ENCODE measurements at places on chromosomes 12 and 14.

- no peak for DNase-seq
These were observed 62.2 kb upstream of the OR4E1 start for GRCh38 chr14:21735639-21736307.

GRCh38 chr14:100903134-100903468 is 421 bp downstream of the RTL1 start:
- no peak for DNase-seq

- no peak for DNase-seq
These were observed 27.3 kb downstream of the AKAP3 start for GRCh38 chr12:4621511-4621910.

DNA sequence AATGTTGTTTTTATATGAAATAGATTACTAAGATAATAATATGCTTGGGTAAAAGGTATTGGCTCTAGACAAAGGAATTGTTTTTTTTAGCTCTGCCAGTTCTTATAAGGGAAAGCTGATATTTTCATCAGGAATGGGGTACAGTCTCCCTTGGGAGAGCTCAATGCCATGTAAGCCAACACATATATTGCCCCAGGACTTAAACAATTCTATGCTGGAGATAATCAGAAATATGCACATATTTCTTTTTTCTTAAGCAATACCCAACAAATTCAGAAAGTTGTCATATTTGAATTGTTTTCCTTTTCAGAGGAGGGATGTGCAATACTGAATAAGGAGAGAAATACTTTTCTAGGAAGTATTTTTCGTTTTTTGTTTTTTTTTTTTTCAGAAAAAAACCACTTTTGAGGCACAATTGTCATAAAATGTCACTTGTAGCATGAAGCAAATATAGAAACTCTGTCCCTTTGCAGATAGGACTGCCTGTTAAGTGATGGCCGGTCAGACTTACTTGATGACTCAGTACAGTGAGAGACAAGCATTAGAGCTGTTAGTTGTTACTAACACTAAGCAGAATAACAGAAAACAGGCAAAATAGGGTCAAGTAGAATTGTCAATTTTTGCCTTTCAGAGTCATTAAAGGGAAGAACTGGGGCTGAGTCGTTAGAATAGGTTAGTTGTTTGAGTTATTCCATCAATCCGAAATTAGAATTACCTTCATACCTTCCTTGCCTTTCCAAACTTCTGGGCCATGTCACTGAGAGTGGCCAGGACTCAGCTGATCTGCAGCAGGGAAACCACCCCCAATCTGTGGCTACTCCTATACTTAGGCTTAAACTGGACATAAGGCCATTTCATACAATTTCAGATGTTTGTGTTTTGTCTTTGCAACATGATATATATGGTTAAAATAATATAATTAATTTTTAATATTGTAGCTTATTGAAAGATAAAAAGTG is 168.1 kb downstream of the SLC38A4 start:
- no peak for DNase-seq

GRCh38 chr12:107302649-107303341 is 209.4 kb upstream of the CRY1 start:
- no peak for DNase-seq

DNA sequence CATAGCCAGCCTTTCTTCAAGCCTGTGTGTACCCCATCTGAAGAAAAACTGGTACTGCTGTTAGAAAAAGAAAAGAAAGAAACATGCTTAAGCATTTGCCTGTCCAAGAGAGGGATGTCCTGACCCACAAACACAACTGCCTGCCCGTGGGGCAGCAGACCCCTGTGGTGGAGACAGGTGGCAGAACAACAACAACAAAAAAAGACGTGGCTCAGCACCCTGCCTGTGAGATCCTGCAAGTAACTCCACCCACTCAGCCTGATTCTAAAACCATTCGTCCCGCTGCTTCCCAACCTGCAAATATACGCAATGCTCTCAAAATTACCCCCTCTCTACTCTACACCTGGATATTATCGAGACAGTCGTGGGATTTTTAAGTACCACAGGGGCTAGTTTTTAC is 64.9 kb upstream of the ZDHHC17 start:
- DNase-seq: no peak

GRCh38 chr12:25236626-25237025 is 14.1 kb downstream of the KRAS start:
- DNase-seq: no peak

DNA sequence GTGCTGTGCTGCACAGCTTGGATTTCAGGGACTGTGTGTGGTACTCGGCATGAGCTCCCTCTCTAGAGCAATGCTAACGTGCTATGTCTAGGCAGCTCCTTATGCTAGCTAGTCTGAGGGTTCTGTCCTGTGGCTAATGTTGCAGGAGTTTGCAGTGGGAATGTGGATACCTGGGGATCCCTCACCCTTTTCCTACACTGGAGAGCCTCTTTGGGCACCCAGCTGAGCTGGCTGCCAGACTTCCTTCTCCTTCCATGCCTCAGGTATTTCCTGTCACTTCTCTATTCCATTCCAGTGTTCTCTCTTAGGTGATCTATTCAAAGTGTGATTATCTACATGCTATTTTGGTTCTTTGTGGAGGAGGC is 64.9 kb downstream of the FBXO33 start:
- no peak for DNase-seq

Data from SK-N-MC (cell line).